ENCODE measurements at places on chromosomes 3 and 15. TPM values are rescaled to one million over a fixed set of nuclear protein-coding genes. Genes with fewer than 3 reads are reported as not detected.

Gene ZMYND10
- total RNA-seq = 0.56 TPM

GRCh38 chr3:63975723-63976122, 47.6 kb downstream of the PSMD6 start:
- DNase-seq = peak; percentile 75
- no peak overlapping the region for H3K4me3 ChIP-seq

Gene DOCK3
- total RNA-seq = 1.3 TPM

Gene SNAP23
- 13.3 TPM for total RNA-seq

DNA sequence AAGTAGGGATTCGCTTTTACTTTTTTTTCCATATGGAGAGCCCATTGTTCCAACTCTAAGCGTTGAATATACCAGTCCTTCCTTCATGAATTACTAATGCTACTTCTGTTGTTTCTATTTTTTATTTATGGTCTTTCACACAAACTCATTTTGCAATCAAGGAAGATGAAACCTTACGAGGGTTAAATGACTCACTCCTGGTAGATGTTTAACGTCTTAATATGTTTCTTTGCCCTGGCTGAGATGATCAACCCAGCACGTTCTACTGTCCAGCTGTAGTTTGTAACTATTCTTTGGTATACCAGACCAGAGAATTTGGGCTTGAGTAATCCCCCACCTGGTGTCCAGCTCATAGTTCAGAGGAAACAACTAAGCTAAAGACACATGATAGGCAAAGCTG, 23.1 kb downstream of the CDCP1 start:
- peak overlapping the region; percentile 70 for H3K27ac ChIP-seq
- no peak for DNase-seq
- peaks cover 47% of the 10 kb centered on the region for H3K4me1 ChIP-seq
- no peak overlapping the region for H3K4me3 ChIP-seq
- no peaks in the 10 kb centered on the region for H3K27me3 ChIP-seq
- H3K36me3 ChIP-seq = no peaks in the 10 kb centered on the region

GRCh38 chr3:15983693-15984092, 185.9 kb upstream of the ANKRD28 start:
- H3K4me3 ChIP-seq = no peak overlapping the region
- DNase-seq = no peak
- no peaks in the 10 kb centered on the region for H3K27me3 ChIP-seq
- no peak overlapping the region for H3K27ac ChIP-seq
- H3K4me1 ChIP-seq = peaks cover 10% of the 10 kb centered on the region

Data from cardiac muscle cell (in vitro differentiated cells and primary cell).